ENCODE measurements at places on chromosomes 1 and 21. TPM values are rescaled to one million over a fixed set of nuclear protein-coding genes. Genes with fewer than 3 reads are reported as not detected.

- peak; percentile 24 for DNase-seq
Observed at GRCh38 chr21:45542667-45543370, 579 bp upstream of the SLC19A1 start.

Gene FOXO6
- 0.98 TPM for total RNA-seq

Gene KCNE2
- total RNA-seq: not detected

DNA sequence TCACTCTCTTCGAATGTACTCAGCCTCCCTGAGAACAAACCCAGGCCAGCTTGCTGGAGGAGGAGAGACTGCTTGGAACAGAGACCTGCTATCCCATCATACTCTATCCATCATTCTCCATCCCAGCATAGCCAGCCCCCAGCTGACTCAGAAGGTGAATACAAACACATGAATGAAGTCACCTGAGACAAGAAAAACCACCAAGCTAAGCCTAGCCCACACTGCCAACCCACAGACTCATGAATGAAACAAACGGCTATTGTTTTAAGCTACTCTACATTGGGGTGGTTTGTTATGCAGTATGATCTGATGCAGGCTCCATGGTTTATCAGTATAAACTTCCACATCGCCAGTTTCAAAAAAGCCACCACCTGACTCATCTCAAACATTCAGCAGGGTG, 395.6 kb downstream of the SETD4 start:
- no peak for DNase-seq

DNA sequence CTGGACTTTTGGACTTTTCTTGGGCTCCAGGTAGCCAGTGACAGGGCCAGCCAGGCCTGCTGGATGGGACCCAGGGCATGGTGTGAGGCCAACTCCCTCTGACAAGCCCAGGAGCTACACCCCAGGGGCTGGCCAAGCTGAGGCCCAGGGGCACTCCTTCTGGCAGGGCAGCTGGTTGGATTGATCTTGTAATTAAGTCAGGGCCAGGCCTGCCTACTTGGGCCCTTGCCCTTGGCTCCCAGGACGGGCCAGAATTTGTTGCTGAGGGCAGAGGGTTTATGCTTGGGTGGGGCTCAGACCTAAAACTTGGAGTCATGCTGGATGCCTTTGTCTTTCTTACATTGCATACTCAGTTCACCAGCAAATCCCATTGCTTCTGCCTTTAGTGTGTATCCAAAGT, 20.7 kb downstream of the KCNA2 start:
- no peak for DNase-seq

DNA sequence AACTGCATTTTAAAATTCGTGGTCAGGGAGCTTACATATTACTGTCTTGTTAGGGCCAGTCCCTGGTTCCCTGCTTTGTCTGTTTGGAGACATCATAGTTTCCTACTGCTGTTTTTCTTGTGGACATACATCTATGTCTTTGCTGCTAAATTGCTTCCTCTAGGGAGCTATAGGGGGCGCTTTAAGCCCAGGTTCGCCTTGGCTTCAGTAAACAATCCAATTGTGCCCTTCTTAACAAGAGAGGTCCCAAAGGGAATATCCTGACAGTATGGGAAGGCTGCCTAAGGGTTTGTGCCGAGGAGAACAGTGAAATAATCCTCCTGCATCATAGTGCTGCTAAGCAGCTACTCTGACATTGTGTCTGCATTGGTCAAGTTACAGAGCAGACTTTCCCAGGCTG, 112.5 kb downstream of the USH2A start:
- no peak for DNase-seq

Gene VWA5B1
- 0.46 TPM for total RNA-seq

DNA sequence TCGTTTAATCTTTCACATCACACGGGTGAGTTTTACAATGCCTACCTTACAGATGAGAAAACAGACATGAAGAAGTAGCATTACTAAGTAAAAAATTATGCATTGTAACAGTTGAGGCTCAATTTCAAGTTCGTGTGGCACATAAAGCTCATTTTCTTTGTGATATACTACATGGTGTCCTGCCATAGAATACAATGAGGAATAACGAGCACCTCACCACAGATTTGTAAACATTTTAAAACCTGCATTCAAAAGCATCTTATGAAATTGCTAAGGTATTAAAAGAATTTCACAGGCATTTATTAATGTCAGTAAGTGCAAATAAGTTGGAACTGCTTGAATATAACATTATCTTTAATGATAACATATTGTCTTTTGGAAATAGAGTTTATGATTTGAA, 47.8 kb upstream of the DEPDC1 start:
- DNase-seq: no peak

Gene MCOLN3
- total RNA-seq: 9.9 TPM

Gene FAM3B
- 3.1 TPM for total RNA-seq

DNA sequence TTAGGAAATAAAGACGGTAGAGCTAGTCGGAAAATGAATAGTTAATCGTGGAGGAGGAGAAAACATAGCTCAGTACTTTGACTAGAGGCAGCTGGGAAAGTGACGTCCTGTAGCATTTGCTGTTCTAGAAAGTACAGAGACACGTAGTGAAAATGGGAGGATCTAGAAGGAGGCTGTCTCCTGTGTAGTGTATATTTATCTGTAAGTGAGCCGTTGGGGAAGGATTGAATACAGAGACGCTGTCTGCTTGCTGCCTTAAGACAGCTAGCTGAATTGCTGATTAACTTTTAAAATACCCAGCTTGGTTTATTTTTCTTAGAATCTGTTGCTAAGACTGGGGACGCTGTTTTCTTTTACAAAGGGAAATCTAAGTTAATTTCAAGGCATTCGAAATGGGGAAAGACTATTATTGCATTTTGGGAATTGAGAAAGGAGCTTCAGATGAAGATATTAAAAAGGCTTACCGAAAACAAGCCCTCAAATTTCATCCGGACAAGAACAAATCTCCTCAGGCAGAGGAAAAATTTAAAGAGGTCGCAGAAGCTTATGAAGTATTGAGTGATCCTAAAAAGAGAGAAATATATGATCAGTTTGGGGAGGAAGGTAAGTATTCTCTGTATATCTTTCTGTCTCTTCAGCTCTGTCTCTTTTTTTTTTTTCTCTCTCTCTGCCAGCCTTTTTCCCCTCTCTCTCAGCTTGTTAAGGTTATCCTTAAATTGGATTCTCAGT, at the start of gene DNAJB4:
Gene DNAJB4 (plus strand): TSS at position 221 of the 729 bp plus-strand sequence. CDS start 172 bp downstream, at position 393.
- peak; percentile 82 for DNase-seq

- DNase-seq: no peak
Observed at GRCh38 chr1:40796939-40797667, 13.5 kb downstream of the KCNQ4 start.

DNA sequence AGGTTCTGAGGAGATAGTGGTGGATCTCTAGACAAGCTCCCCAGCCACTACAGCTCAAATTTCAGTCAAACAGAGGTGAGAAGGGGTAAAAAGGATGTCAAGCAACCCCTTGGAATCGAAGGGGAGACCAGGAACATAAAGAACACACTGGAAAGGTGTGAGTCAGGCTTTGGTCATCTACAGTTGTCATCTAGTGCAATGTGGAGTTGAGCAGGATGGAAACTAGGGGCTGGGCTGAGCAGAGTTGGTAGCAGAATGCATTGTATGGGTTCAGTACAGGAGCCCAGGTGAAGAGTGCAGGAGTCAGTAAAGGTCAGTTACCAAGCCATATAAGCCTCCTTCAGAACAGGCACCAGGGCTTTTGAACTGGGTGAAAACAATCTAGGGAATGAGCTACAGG, 52.7 kb upstream of the VAV3 start:
- DNase-seq: no peak

DNA sequence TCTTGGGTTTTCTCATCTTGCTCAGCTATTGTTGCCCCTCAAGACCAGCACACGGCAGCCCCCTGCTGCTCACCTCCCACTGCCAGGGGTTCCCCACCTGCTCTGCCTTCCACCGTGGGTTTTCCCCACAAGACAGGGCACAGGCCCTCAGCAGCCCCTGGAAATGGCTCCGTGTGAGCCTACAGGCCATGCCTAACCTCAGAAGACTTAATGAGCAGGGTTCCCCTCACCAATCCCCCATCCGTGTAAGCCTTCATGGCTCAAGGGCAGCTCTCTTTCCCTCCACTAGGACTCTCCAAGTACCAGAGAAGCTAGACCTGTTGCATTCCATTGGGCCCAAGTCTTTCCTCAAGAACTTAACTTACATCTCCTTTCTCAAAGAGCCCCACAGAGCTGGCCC, 18.4 kb upstream of the RCAN3 start:
- DNase-seq: no peak

Gene SLC26A9
- total RNA-seq: 17.2 TPM

Gene CCDC185
- total RNA-seq: not detected

Gene DENND2C
- 6.3 TPM for total RNA-seq

Gene KRTAP21-2
- not detected for total RNA-seq

DNA sequence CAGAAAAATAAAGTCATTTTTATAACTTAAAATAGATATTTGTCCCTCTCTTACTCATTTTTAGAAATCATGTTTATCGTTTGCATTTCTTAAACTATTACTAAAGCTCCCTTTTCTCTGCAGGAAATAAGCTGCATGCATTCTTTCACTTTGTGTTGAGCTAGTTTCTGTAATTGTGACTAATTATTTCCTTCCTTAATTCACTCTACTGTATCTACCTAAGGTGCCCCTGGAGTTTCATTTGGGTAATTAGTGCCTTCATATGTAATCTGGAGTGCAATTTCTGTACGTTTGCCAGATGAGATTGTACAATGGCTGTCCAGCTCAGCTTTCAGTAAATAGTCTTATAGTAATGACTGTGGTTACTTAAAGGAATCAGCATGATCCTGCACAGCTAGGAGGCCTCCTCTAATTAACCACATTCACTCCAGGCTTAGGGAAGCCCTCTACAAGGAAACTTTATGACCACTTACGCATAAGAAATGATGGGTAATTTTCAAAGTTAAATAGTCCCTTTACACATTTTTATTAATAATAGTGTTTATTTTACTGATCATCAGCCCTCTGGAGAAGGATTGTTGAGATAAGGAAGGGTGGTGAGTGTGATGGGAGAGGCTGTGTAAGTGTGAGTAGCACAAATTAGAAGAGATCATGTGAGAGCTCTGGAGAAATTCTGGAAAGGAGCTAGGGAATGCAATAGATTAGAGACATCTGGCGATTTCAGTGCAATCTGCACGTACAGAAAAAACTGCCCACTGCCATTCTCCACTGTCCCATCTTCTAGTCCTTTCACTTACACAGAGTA, 86.8 kb downstream of the LRRC8C start:
- DNase-seq: no peak

- DNase-seq: no peak
Observed at GRCh38 chr1:60655679-60656355, 426.5 kb upstream of the NFIA start.

DNA sequence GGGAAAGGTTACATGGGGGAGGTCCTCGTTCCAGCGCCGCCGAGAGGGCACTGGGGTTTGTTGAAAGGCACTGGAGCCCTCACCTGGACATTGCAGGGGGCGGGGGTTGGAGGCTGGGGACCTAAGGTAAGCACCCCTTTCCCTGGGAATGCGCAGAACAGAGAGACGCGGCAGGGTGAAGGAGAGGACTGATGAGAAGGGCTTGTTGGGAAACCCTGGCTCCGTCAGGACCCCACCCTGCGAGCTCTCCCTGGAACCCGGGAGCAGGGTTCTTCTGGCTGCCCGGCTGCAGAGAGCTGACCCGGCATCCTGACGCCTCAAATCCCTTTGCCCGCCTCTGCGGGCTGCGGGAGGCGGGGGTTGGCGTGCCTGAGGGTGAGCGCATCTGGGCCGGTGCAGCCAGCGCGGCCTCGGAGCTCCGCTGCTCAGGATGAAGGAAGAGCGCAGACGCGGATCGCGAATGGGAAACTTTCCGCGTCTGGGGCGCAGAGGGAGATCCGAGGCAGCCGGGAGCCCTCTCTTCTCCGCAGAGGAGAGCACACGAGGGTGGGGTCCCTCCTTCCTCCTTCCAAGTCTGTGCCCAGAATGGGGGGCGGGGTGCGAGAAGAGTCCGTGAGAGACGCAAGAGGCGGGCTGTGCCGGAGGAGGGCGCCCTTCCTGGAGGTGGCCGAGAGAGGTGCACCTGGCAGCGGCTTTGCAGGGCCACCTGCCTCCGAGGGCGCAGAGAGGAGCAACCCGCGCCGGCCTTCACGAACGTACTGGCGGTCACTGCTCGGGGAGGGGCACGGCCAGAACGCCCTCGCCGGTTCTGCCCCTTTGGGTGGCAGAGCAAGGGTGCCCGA, 2.4 kb downstream of the IGSF21 start:
- DNase-seq: no peak

DNA sequence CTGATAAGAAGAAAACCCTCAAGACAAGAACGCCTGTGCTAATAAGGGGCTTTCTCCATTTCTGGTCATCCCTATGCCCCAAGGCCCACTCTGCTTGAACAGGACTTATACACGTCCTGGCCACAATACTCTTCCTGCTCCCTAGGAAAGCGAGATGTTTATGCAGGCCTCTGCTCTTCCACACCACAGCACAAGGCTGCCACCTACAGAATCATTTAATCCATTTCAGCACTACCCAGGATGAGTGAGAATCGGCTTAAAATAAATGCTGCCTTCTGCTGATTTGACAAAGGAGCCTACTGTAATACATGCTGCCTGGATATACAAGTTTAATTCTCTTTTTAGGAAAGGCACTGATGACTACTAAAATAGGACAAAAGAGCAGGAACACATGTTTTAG, 29.4 kb downstream of the FRRS1 start:
- no peak for DNase-seq

GRCh38 chr1:116312681-116313069, 60.4 kb upstream of the ATP1A1 start:
- peak; percentile 35 for DNase-seq

Gene GBP5
- 24.1 TPM for total RNA-seq

DNA sequence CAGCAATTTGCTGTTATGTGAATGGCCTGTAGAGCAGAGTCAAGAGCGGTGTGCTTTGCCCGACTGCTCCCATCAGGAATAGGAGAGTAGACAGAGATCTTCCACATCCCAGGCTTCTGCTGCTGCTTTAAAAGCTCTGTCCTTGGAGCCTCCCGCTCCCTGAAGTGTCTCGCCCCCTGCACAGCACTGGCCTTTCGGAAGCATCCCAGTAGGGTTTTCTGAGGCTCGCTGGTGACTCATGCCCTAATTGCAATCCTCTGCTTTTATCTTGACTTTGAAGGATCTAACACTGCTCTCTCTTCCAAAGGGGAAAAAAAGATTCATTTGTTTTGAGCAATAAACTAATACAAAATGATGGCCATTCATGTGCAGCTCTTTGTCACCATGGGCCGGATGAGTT, 13.3 kb upstream of the CD101 start:
- DNase-seq: no peak

Gene DNASE2B
- 4.3 TPM for total RNA-seq

GRCh38 chr1:156368157-156368658, 803 bp upstream of the RHBG start:
- no peak for DNase-seq

GRCh38 chr1:8858888-8859706, 19.4 kb downstream of the ENO1 start:
- DNase-seq: peak; percentile 44

Gene SLC35D1
- total RNA-seq: 5.0 TPM

Data from upper lobe of left lung (tissue), 6 donors.